ENCODE measurements at places on chromosomes 7 and 10. TPM values are rescaled to one million over a fixed set of nuclear protein-coding genes. Genes with fewer than 3 reads are reported as not detected.

The CACNB2 gene
- total RNA-seq, result not detected

The ANKRD30A gene
- total RNA-seq, result not detected

The KMT2E gene
- 101 TPM for total RNA-seq

The CNOT4 gene
- 15.7 TPM for total RNA-seq

The RBM28 gene
- 15.7 TPM for total RNA-seq

The WEE2 gene
- total RNA-seq, result not detected

The MNX1 gene
- total RNA-seq, result not detected

The PRR15 gene
- total RNA-seq, result 0.48 TPM
